ENCODE measurements at places on chromosomes 2 and 18. TPM values are rescaled to one million over a fixed set of nuclear protein-coding genes. Genes with fewer than 3 reads are reported as not detected.

HOXD9 gene
- 3.9 TPM for total RNA-seq

NPPC gene
- total RNA-seq, result not detected

ALLC gene
- total RNA-seq, result not detected

APCDD1 gene
- 0.95 TPM for total RNA-seq

TSGA10 gene
- total RNA-seq, result 2.7 TPM

RAB27B gene
- total RNA-seq, result not detected

HOXD12 gene
- not detected for total RNA-seq

FBLN7 gene
- total RNA-seq, result 2.1 TPM

DNA sequence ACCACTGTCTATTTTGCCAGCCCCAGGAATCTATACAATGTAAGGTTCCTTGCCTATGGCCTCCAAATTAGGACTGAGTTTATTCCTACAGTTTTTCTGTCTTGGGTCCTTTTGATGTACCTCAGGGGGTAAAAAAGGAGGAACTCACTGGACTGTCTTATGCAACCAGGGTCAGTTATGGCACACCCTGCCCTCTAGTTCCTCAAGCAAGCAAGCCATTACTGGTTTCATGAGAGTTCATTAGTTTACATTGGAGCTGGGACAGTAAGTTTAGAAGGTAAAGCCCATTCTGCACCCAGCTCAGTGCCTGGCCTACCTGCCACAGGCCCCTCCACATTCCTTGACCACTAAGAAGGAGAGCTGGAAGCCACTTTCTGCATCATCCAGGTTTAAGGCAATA lies 68.7 kb upstream of the WIPF1 start:
- no peak overlapping the region for H3K4me3 ChIP-seq
- no peaks in the 10 kb centered on the region for H3K36me3 ChIP-seq
- peaks cover 14% of the 10 kb centered on the region for H3K4me1 ChIP-seq
- H3K27me3 ChIP-seq, result no peaks in the 10 kb centered on the region

DNA sequence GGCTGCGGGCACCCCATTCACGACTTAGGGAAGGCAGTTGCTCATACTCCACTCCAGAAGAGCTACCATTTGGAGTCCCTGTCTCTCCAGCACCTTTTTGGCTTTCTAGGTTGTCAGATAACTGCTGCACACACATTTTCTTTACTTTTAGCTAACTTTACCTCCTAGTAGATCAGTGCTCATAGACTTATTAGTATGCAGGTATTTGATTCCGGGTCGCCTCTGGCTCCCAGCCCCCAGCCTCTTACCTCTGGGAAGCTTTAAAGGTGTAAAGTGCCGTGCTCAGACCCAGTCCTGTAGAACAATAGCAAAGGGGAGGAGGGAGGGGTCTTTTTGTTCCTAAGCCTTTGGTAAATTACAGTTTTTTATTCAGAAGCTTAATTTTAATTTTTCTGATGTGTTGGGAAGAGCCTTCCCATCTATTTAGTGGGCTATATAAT lies 102.9 kb downstream of the SPTBN1 start:
- peaks cover 42% of the 10 kb centered on the region for H3K4me1 ChIP-seq
- H3K27ac ChIP-seq, result peak overlapping the region; percentile 99
- H3K27me3 ChIP-seq, result no peaks in the 10 kb centered on the region
- H3K4me3 ChIP-seq, result peak overlapping the region; percentile 99
- DNase-seq, result no peak

DNA sequence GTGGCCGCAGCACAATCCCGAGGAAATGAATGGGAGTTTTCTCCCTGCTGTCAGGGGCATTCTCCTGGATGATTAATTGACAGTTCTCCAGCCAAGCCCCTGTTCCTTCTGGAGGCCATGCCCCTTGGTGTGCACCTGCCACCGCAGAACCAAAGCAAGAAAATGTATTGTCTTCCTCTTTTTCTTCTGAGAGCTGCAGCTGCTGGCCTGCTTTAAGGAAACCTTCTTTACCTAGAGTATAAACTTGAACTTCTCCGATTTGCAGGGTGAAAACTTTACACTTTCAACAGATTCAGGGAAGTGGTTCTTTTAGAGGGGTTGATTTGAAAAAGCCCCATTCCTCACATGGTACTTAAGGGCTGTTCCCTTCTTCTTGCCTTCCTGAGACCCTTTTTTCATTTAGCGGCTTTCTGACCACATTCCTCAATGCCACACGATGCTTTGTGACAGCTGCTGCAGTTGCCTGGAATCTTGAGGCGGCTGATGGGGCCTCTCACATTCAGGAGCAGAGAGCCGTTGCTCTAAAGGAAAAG lies 402.8 kb downstream of the TXNL1 start:
- no peaks in the 10 kb centered on the region for H3K27me3 ChIP-seq
- H3K36me3 ChIP-seq, result no peaks in the 10 kb centered on the region
- no peak overlapping the region for H3K4me3 ChIP-seq
- no peak overlapping the region for H3K27ac ChIP-seq

- no peak overlapping the region for H3K4me3 ChIP-seq
- H3K27me3 ChIP-seq, result peaks cover 3% of the 10 kb centered on the region
- H3K36me3 ChIP-seq, result no peaks in the 10 kb centered on the region
- H3K4me1 ChIP-seq, result no peaks in the 10 kb centered on the region
- H3K27ac ChIP-seq, result no peak overlapping the region
Measured at GRCh38 chr2:41937921-41938708, 109.7 kb upstream of the PKDCC start.

DNA sequence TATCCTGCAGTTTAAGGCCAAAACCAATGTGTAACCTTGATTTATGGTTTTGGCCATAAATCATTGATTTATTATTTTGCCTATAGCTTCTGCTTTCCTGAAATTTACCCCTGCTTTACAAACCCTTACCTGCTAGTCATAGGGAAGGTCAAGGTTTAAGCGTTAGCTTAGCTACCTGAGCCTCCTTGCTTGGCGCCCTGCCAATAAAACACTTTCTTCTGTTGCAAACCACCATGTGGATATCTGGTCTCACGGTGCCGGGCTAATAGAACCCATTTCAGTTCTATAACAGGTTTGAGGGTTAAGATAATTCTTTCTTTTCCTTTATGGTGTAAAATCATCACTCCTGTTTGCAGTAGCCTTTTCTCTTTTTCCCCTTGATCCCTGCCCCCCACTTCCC lies 72.2 kb downstream of the PDK1 start:
- no peak overlapping the region for H3K4me3 ChIP-seq
- H3K27ac ChIP-seq, result no peak overlapping the region
- no peaks in the 10 kb centered on the region for H3K27me3 ChIP-seq
- H3K36me3 ChIP-seq, result no peaks in the 10 kb centered on the region
- DNase-seq, result no peak

- DNase-seq, result no peak
- peak overlapping the region; percentile 54 for H3K4me3 ChIP-seq
- H3K27me3 ChIP-seq, result peaks cover 12% of the 10 kb centered on the region
- no peaks in the 10 kb centered on the region for H3K36me3 ChIP-seq
Measured at GRCh38 chr2:19346983-19347618, 11.3 kb downstream of the OSR1 start.

GRCh38 chr2:219272356-219272755 lies 6.8 kb upstream of the DNAJB2 start:
- no peaks in the 10 kb centered on the region for H3K4me1 ChIP-seq
- H3K36me3 ChIP-seq, result no peaks in the 10 kb centered on the region
- DNase-seq, result no peak
- no peak overlapping the region for H3K27ac ChIP-seq
- H3K4me3 ChIP-seq, result no peak overlapping the region

DNA sequence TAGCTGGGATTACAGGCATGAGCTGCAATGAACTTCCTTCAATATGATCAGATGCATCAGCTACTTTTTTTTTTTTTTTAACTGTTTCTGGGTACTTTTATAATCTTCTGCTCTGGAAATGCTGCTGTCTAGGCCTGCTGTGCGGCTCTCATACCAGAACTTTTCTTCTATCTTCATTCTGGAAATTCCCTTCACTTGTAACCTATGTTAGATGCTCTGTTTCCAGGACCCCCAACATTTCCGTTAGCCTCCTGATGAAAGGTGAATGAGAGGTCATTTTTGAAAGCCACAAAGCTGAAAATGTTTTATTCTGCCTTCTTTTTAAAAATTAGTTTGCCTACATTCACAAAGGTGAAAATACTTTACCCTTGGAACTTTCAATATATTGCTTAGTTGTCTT lies 8.6 kb downstream of the AGFG1 start:
- H3K27ac ChIP-seq, result no peak overlapping the region
- no peaks in the 10 kb centered on the region for H3K36me3 ChIP-seq
- H3K4me1 ChIP-seq, result no peaks in the 10 kb centered on the region
- no peaks in the 10 kb centered on the region for H3K27me3 ChIP-seq

DNA sequence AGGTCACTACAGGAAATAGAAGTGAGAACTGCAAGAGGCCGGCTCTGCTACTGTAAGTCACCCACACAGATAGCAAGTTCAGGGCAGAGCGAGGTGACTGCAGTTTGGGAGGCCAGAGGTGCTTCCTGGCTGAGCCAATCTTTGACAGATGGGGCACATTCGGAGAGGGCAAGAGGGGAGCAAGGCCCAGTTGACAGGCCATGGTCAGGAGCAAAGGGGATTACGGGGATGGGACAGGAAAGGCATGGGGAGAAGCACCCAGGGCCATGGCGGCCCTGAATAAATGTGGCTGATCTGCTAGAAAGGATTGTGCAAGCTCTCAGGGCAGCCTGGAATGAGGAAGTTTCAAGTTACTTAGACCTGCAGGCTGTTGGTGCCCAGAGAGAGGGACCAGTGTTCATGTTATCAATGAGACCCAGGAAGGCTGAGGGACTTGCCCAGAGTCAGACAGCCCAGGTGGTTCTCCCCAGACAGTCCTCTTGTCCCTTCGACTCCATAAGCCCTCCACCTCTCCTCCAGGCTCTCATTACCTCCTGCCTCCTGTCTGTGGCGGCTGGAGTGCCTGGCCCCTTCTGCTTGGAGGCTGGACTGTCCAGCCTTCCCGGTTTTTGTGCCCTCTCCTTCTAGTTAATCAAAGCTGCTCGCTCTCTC lies 123.3 kb downstream of the CTIF start:
- no peak overlapping the region for H3K27ac ChIP-seq
- no peak for DNase-seq
- H3K4me1 ChIP-seq, result peaks cover 5% of the 10 kb centered on the region
- H3K4me3 ChIP-seq, result no peak overlapping the region
- H3K27me3 ChIP-seq, result no peaks in the 10 kb centered on the region
- H3K36me3 ChIP-seq, result no peaks in the 10 kb centered on the region

- no peaks in the 10 kb centered on the region for H3K36me3 ChIP-seq
- H3K27ac ChIP-seq, result no peak overlapping the region
- DNase-seq, result no peak
- no peaks in the 10 kb centered on the region for H3K4me1 ChIP-seq
Measured at GRCh38 chr2:30584116-30584515, 137.1 kb downstream of the LCLAT1 start.

DNA sequence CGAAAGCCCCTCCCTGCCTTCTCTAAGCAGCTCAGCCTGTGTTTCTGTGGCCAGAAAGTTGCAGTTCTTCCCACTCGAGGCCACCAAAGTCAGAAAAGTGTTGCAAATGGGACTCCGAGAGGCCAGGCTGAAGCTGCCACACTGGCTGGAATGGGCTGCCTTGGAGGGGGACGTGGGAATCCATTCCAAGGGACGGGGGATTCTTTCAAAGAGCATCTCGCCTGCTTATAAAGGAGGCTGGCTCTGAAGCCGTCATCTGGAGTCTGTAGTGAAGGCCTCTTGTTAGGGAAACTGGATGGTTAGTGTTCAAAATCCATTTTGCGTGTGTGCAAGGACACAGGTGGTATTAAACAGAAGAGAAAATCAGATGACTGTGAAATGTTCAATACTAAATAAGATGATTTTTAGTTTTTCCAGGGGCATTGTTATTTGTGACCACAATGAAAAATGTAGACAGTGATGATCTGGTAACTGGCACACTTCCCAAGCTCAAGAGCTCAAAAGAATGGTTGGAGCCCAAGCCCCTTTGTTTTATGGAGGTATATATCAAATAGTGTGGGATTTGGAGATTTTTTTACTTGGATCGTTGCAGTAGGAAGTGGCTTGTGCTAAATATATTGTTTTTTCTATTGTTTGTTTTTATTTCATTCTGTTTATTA lies 782 bp downstream of the FAM228B start:
- H3K4me1 ChIP-seq, result peaks cover 19% of the 10 kb centered on the region
- H3K27me3 ChIP-seq, result no peaks in the 10 kb centered on the region
- peak overlapping the region; percentile 94 for H3K4me3 ChIP-seq
- DNase-seq, result peak; percentile 73

DNA sequence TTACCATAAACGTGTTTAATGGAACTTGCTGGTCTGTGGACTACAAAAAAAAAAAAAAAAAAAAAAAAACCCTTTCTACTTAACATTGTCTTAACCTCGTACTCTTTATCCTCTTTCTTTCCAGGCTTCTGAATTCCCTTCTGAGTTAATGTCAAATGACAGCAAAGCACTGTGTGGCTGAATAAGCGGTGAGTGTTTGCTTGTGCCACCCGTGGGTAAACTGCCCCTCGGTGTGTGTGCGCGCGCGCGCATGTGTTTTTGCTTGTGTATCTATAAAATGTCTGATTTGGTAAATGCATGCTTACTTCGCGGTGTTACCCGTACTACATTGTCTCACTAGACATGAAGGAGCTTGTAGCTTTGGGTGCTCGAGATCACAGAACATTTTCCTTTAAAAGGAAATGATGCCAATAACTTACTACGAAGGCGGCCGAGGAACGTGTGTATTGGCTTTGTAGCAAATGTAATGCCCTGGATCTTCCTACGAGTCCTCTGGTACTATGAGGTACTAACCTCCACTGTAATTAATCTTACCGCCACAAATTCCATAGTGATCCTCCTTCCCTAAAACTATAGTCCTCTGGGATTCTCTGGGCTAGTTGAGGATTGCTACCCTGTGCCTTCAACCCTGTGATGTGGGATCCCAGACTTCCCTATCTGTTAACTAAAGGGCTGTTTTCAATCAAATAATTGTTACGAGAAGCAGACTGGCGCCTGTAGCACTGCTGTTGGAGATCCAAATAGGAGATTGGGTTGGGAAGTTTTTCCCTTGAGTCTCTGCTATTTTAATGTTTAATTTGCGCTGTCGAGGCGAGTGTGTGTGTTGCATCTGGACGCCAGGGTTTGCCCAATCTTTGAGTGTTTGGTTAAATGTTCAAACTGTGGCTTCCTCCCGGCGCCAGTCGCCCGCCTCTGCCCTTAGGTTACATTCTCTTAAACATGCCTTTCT lies 1.1 kb downstream of the ID2 start:
- H3K4me1 ChIP-seq, result peaks cover 51% of the 10 kb centered on the region
- peak overlapping the region; percentile 49 for H3K4me3 ChIP-seq
- no peak overlapping the region for H3K27ac ChIP-seq
- no peaks in the 10 kb centered on the region for H3K36me3 ChIP-seq

- no peaks in the 10 kb centered on the region for H3K36me3 ChIP-seq
- DNase-seq, result no peak
- H3K27me3 ChIP-seq, result peaks cover 4% of the 10 kb centered on the region
- no peak overlapping the region for H3K27ac ChIP-seq
Measured at GRCh38 chr2:109707281-109708147, 86.6 kb upstream of the RGPD5 start.

- DNase-seq, result no peak
- no peaks in the 10 kb centered on the region for H3K36me3 ChIP-seq
- H3K4me1 ChIP-seq, result no peaks in the 10 kb centered on the region
- no peak overlapping the region for H3K27ac ChIP-seq
- no peaks in the 10 kb centered on the region for H3K27me3 ChIP-seq
Measured at GRCh38 chr2:107595749-107596148, 230.9 kb upstream of the RGPD4 start.

- H3K4me3 ChIP-seq, result no peak overlapping the region
- no peaks in the 10 kb centered on the region for H3K4me1 ChIP-seq
- H3K36me3 ChIP-seq, result no peaks in the 10 kb centered on the region
Measured at GRCh38 chr2:25711675-25712354, 38.4 kb upstream of the DTNB start.
